ENCODE measurements at places on chromosomes 4 and X. TPM values are rescaled to one million over a fixed set of nuclear protein-coding genes. Genes with fewer than 3 reads are reported as not detected.
A peak's percentile ranks its signal among the peaks of the same experiment; 100 is the strongest.

Gene PDCL2
- total RNA-seq = not detected

Gene MAGEA12
- not detected for total RNA-seq

GRCh38 chr4:142475663-142476062 is 370.4 kb downstream of the INPP4B start:
- H3K27ac ChIP-seq = no peak overlapping the region
- no peak overlapping the region for H3K4me3 ChIP-seq
- no peaks in the 10 kb centered on the region for H3K4me1 ChIP-seq

DNA sequence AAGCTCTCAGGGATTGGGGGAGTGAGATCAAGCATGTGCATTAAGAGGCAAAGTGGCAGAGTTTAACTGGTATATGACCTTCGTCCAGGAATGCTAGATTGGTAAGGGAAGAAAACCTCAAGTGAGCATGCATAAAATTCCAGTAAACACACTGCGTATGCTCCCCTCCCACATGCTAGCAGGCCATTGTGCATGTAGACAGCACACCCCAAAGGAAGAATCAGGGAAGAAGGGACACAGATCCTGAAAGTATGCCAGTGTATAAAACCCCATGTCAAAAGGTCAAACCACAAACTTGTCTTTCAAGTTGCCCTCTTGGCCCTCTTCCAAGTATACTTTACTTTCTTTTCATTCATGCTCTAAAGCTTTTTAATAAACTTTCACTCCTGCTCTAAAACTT is 405.2 kb upstream of the CNKSR2 start:
- no peak overlapping the region for H3K4me3 ChIP-seq
- peaks cover 30% of the 10 kb centered on the region for H3K4me1 ChIP-seq
- peaks cover 4% of the 10 kb centered on the region for H3K36me3 ChIP-seq
- no peak for DNase-seq
- peak overlapping the region; percentile 78 for H3K27ac ChIP-seq
- H3K27me3 ChIP-seq = no peaks in the 10 kb centered on the region

DNA sequence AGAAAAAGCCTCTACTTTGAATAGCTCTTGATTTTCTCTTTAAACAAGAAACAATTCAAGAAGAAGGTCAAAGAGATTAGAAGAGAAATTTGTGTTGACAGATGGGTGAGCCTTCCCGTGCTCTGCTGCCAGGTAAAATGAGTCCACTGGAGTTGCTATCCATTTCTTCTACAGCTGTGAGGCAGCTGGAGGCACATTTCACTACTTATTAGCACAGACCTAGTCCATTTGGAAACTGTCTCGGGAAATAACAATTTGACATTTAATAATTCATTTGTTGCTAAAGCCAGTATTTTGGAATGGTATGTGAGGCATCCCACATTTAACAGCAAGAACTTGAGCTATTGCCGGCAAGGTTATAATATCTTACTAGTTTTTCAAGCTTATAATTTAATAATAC is 396.8 kb upstream of the GRIA3 start:
- H3K27me3 ChIP-seq = no peaks in the 10 kb centered on the region
- DNase-seq = no peak
- H3K4me3 ChIP-seq = no peak overlapping the region
- H3K4me1 ChIP-seq = no peaks in the 10 kb centered on the region
- H3K27ac ChIP-seq = no peak overlapping the region
- H3K36me3 ChIP-seq = no peaks in the 10 kb centered on the region

DNA sequence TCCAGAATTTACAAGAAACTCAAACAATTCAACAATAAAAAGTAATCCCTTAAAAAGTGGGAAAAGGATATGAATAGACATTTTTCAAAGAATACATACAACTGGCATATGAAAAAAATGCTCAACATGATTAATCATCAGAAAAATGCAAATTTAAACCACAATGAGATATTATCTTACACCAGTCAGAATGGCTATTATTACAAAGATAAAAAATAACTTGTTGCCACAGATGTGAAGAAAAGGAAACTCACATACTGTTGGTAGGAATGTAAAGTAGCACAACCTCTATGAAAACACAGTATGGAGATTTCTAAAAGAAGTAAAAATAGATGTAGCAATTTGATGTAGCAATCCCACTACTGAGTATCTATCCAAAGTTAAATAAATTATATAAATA is 65.1 kb upstream of the DIAPH2 start:
- H3K27ac ChIP-seq = no peak overlapping the region
- H3K4me1 ChIP-seq = peaks cover 8% of the 10 kb centered on the region
- no peak overlapping the region for H3K4me3 ChIP-seq
- no peaks in the 10 kb centered on the region for H3K36me3 ChIP-seq
- no peak for DNase-seq
- H3K27me3 ChIP-seq = no peaks in the 10 kb centered on the region

Gene DGAT2L6
- not detected for total RNA-seq

Gene MAGEA9B
- not detected for total RNA-seq

Gene RHOXF2B
- not detected for total RNA-seq

Gene AREG
- total RNA-seq = 2.2 TPM

Gene TEC
- total RNA-seq = 3.4 TPM

Gene CPE
- total RNA-seq = 129 TPM

GRCh38 chr4:10045481-10045880 is 24.2 kb upstream of the SLC2A9 start:
- H3K36me3 ChIP-seq = peaks cover 2% of the 10 kb centered on the region
- H3K27ac ChIP-seq = no peak overlapping the region
- no peaks in the 10 kb centered on the region for H3K27me3 ChIP-seq
- H3K4me1 ChIP-seq = peaks cover 13% of the 10 kb centered on the region
- DNase-seq = no peak

GRCh38 chrX:20487227-20487626 is 220.5 kb upstream of the RPS6KA3 start:
- no peaks in the 10 kb centered on the region for H3K27me3 ChIP-seq
- H3K27ac ChIP-seq = no peak overlapping the region
- no peak for DNase-seq
- H3K36me3 ChIP-seq = no peaks in the 10 kb centered on the region
- no peak overlapping the region for H3K4me3 ChIP-seq

Gene DCAF8L1
- total RNA-seq = not detected

GRCh38 chr4:3655485-3655884 is 110.7 kb upstream of the ADRA2C start:
- no peak overlapping the region for H3K27ac ChIP-seq
- H3K27me3 ChIP-seq = peaks cover 38% of the 10 kb centered on the region

GRCh38 chr4:139824882-139825522 is 159.4 kb downstream of the MGST2 start:
- peak overlapping the region; percentile 1 for H3K4me3 ChIP-seq
- H3K36me3 ChIP-seq = peaks cover 7% of the 10 kb centered on the region
- peak overlapping the region; percentile 60 for H3K27ac ChIP-seq
- H3K4me1 ChIP-seq = peaks cover 28% of the 10 kb centered on the region
- no peaks in the 10 kb centered on the region for H3K27me3 ChIP-seq
- no peak for DNase-seq

Gene HSFX4
- total RNA-seq = not detected

Gene STBD1
- 1.9 TPM for total RNA-seq

Gene C1QTNF7
- total RNA-seq = not detected

- peak overlapping the region; percentile 88 for H3K4me3 ChIP-seq
- no peaks in the 10 kb centered on the region for H3K27me3 ChIP-seq
- H3K36me3 ChIP-seq = peaks cover 2% of the 10 kb centered on the region
These were observed 636 bp upstream of the EOLA1 start for GRCh38 chrX:149540131-149540620.

DNA sequence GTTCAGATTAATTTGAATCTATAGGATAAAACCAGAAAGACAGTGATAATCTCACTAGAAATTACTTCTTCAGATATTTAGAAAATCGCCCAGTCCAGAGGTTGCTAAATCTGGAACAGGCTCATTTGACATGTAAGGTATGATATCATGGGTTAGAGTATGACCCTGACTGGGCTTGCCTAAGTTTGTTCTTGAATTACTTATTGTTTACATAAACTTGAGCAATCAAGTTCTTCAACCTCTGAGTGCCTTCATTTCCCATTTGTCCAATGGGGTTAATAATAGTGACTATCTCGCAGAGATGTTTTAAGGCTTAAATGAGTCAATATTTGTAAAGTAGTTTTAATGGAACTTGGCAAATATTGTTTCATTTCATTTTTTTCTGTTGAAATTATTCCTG is 1947.6 kb upstream of the IGFBP7 start:
- no peak overlapping the region for H3K27ac ChIP-seq
- no peak for DNase-seq
- peaks cover 10% of the 10 kb centered on the region for H3K27me3 ChIP-seq
- peaks cover 4% of the 10 kb centered on the region for H3K4me1 ChIP-seq
- H3K36me3 ChIP-seq = no peaks in the 10 kb centered on the region
- H3K4me3 ChIP-seq = no peak overlapping the region

Gene NLRP2B
- not detected for total RNA-seq

DNA sequence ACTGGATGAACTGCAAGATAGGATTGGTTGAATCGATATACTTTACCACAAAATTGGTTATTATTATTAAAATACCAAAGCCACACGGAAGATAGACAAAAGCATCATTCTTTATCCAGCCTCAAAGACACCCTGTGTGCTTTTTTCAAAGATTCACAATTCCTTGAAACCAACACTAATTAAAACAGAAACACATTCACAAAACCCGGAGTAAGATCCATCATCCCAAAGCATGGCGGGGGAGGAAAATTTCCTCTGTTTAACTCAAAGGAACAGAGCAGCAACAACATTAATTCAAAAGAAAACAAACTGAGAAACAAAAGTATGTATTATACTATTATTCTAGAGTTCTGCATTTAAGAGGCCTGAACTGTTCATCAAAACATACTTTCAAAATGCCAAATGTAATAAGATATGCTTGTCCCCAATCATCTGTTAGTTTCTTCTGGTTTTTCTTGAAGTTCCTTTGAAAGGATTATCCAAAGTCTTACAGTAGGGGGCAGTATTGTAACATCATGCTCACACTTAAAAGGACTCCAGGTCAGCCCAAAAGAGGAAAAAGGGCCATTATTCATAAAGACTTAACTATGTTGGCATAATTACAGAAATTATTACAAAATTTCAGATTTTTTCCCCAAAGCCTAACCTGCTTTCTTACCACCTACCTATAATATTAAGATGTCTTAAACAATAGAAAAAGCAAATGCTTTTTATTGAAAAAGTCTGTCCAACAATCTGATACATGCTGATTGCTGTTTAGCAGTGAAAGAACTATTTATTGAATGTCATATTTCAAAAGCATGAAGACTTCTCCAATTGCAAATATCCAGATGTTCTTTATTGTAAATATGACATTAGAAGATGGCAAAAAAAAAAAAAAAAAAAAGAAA is 168.7 kb downstream of the SCFD2 start:
- H3K27me3 ChIP-seq = no peaks in the 10 kb centered on the region
- no peak overlapping the region for H3K27ac ChIP-seq
- no peaks in the 10 kb centered on the region for H3K36me3 ChIP-seq
- H3K4me1 ChIP-seq = peaks cover 22% of the 10 kb centered on the region
- H3K4me3 ChIP-seq = no peak overlapping the region

DNA sequence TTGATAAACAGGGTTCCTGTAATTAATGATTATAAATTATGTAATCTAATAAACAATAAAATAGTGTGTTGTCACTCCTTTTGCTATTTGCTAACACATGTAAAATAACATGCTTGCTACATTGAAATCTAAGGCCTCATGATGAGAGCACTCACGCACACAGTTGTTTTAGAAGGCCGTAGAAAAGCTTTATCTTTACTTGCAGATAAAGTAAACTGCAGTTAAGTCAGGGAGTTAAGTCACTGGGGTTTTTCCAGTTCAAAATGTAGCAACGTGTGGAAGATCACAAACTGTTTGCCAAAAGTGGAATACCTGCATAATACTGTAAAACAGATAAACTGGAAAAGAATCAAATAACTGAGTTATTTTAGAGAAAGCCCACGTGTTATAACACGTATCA is 187.3 kb upstream of the PACRGL start:
- peaks cover 3% of the 10 kb centered on the region for H3K4me1 ChIP-seq
- H3K4me3 ChIP-seq = no peak overlapping the region
- no peaks in the 10 kb centered on the region for H3K36me3 ChIP-seq
- DNase-seq = no peak

- no peaks in the 10 kb centered on the region for H3K27me3 ChIP-seq
- H3K27ac ChIP-seq = no peak overlapping the region
- peaks cover 2% of the 10 kb centered on the region for H3K4me1 ChIP-seq
- no peaks in the 10 kb centered on the region for H3K36me3 ChIP-seq
These were observed 854.7 kb upstream of the ADGRL3 start for GRCh38 chr4:60345392-60345791.

DNA sequence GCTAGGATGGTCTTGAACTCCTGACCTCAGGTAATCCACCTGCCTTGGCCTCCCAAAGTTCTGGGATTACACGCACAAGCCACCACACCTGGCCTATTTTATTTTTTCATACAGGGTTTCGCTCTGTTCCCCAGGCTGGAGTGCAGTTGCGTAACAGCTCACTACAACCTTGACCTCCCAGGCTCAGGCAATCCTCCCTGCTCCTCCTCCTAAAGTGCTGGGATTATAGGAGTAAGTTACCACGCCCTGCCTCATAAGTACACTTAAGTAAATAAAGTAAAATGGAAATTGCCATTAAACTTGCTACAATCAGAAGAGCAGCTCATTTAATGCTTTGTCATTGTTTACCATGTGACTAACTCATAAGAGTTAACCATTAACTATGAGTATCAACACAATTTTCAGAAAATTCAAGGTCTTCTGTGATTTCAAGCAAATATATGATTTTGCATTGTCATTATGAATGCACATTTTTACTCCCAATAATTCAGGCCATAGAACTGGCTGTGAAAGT is 12.3 kb downstream of the UGDH start:
- H3K4me1 ChIP-seq = peaks cover 9% of the 10 kb centered on the region
- peak overlapping the region; percentile 97 for H3K27ac ChIP-seq
- H3K27me3 ChIP-seq = no peaks in the 10 kb centered on the region
- H3K4me3 ChIP-seq = no peak overlapping the region

- no peak for DNase-seq
- H3K27me3 ChIP-seq = no peaks in the 10 kb centered on the region
- no peak overlapping the region for H3K4me3 ChIP-seq
- no peaks in the 10 kb centered on the region for H3K36me3 ChIP-seq
- peaks cover 15% of the 10 kb centered on the region for H3K4me1 ChIP-seq
These were observed 473.7 kb downstream of the GBA3 start for GRCh38 chr4:23166407-23166806.

Gene EVC2
- 14.1 TPM for total RNA-seq

Gene NIPAL1
- total RNA-seq = 21.1 TPM

Gene TXK
- total RNA-seq = 3.0 TPM

Measured in progenitor cell of endocrine pancreas (in vitro differentiated cells).